ENCODE measurements at places on chromosomes 1 and 21. TPM values are rescaled to one million over a fixed set of nuclear protein-coding genes. Genes with fewer than 3 reads are reported as not detected.

Gene IFNLR1
- not detected for total RNA-seq

Gene DISP3
- total RNA-seq, result not detected

Gene AIRE
- total RNA-seq, result not detected

Gene AMPD1
- not detected for total RNA-seq

Gene CACNA1E
- not detected for total RNA-seq

Gene LCA5L
- total RNA-seq, result 0.28 TPM

Gene MSH4
- total RNA-seq, result under 0.01 TPM

Gene PBX1
- total RNA-seq, result 17.9 TPM

Gene CROCC
- total RNA-seq, result 7.2 TPM

Gene ZBTB18
- 16.0 TPM for total RNA-seq

Gene GLUL
- total RNA-seq, result 385 TPM

Gene MKNK1
- total RNA-seq, result 16.4 TPM

Gene APOBEC4
- not detected for total RNA-seq

Gene SLC45A3
- 1.1 TPM for total RNA-seq

Gene SELENBP1
- 21.1 TPM for total RNA-seq

Gene PTCH2
- under 0.01 TPM for total RNA-seq

Gene TEDDM1
- total RNA-seq, result not detected

Gene SPRR1B
- total RNA-seq, result not detected

Gene RPE65
- under 0.01 TPM for total RNA-seq

Gene RGS8
- not detected for total RNA-seq

Gene S100A3
- total RNA-seq, result 2.9 TPM

Gene IL10
- total RNA-seq, result not detected

Gene FCRL6
- not detected for total RNA-seq

Gene HTR1D
- 0.18 TPM for total RNA-seq

Gene CELA2B
- not detected for total RNA-seq

Gene STUM
- not detected for total RNA-seq

Gene KCNJ15
- total RNA-seq, result under 0.01 TPM

Gene KRTAP19-3
- not detected for total RNA-seq

Gene ALG14
- total RNA-seq, result 2.0 TPM

Gene GIPC2
- total RNA-seq, result 0.28 TPM

Gene OPRD1
- total RNA-seq, result under 0.01 TPM

Gene CASQ1
- total RNA-seq, result not detected

Gene STYXL2
- not detected for total RNA-seq

Gene TNFSF18
- 0.28 TPM for total RNA-seq

Measured in IMR-90 (cell line).